ENCODE measurements at places on chromosomes 2 and 18. TPM values are rescaled to one million over a fixed set of nuclear protein-coding genes. Genes with fewer than 3 reads are reported as not detected.

GRCh38 chr2:27164960-27165763 lies 16.4 kb downstream of the TCF23 start:
- no peak overlapping the region for H3K27ac ChIP-seq
- H3K4me1 ChIP-seq = peaks cover 2% of the 10 kb centered on the region
- H3K27me3 ChIP-seq = no peaks in the 10 kb centered on the region
- H3K36me3 ChIP-seq = no peaks in the 10 kb centered on the region

KLHL14 gene
- 0.20 TPM for total RNA-seq

DNA sequence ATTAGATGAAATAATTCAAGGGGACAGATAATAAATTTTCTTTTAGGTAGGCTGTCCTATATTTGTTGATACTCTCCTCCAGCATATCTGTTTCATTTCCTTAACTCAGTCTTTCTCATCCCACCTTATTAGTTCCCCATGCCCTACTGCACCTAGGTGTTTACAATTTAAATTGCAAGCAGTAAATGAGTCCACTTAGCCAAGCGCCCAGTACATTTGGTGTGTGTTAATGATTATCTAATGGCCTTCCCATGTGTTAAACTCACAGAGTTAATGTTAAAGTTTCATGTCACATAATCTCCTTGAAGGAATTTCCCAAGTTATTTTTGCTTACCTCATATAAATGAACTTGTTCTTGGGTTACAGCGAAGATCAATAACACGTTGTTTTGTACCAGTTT lies 31.2 kb downstream of the ITGB6 start:
- DNase-seq = no peak
- H3K36me3 ChIP-seq = no peaks in the 10 kb centered on the region
- H3K4me3 ChIP-seq = no peak overlapping the region
- H3K4me1 ChIP-seq = no peaks in the 10 kb centered on the region
- no peaks in the 10 kb centered on the region for H3K27me3 ChIP-seq

GRCh38 chr2:88549616-88550292 lies 77.5 kb downstream of the EIF2AK3 start:
- peaks cover 20% of the 10 kb centered on the region for H3K27me3 ChIP-seq
- H3K4me3 ChIP-seq = no peak overlapping the region
- H3K4me1 ChIP-seq = peaks cover 4% of the 10 kb centered on the region
- DNase-seq = no peak
- no peak overlapping the region for H3K27ac ChIP-seq
- H3K36me3 ChIP-seq = no peaks in the 10 kb centered on the region

DNA sequence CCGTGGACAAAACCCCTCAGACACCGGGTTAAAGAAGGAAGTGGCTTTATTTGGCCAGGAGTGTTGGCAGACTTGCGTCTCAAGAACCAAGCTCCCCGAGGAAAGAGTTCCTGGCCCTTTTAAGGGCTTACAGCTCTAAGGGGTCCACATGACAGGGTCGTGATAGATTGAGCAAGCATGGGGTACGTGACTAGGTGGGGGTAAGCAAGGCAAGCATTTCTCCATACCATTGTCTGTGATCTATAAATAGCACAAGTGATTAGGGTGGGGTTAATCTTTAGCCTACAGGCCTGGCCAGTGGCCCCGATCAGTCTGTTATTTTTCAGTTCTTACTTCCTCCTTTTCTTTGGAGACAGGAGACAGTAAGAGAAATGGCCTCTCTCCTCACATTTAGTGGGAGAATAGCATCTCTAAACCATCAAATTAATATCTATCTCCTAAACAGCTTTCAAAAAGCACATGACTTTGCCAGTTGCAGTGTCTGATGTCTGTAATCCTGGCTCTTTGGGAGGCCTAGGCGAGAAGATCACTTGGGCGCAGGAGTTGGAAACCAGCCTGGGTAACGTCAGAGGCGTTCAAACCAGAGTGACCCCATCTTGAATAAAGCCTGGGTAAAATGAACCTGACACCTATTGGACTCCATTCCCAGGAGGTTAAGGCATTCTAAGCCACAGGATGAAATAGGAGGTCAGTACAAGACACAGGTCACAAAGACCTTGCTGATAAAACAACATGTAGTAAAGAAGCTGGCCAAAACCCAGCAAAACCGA lies 18.3 kb upstream of the CNOT11 start:
- H3K4me3 ChIP-seq = no peak overlapping the region
- no peaks in the 10 kb centered on the region for H3K4me1 ChIP-seq
- DNase-seq = no peak
- H3K27me3 ChIP-seq = no peaks in the 10 kb centered on the region
- H3K36me3 ChIP-seq = peaks cover 6% of the 10 kb centered on the region
- no peak overlapping the region for H3K27ac ChIP-seq

All from activated naive CD8-positive, alpha-beta T cell treated with anti-CD3 and anti-CD28 coated beads for 36 hours (primary cell).